ENCODE measurements at places on chromosomes 4 and X. TPM values are rescaled to one million over a fixed set of nuclear protein-coding genes. Genes with fewer than 3 reads are reported as not detected.

The ZCCHC4 gene
- total RNA-seq: 8.3 TPM

The ARSH gene
- total RNA-seq: 0.12 TPM

- DNase-seq: no peak
These were observed 163.2 kb downstream of the SLC7A11 start for GRCh38 chr4:138078751-138079520.

- DNase-seq: no peak
These were observed 484.0 kb upstream of the CTSO start for GRCh38 chr4:156437666-156438065.

GRCh38 chrX:148609515-148610327 is 109.3 kb downstream of the AFF2 start:
- no peak for DNase-seq
